Common myeloid progenitor, CD34-positive (primary cell): ENCODE measurements at places on chromosomes 6 and 20.

DNA sequence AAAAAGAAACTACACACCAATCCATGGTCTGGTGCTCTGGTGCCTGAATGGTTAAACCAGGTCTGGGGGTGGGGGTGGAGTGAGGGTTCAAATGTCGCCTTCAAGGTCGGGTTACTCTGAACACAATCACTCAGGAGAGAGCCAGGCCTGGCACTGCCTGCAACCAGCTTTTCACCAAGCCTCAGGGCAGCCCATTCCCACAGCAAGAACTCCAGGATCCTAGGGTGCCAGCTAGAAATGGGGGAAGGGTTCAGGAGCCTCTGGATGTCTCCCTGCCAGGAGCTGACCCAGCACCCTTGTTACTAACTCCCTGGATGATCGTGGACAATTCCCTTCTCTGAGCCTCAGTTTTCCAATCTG is 6.7 kb downstream of the SDC4 start:
- DNase-seq, result no peak

GRCh38 chr20:8456765-8457164 is 324.7 kb downstream of the PLCB1 start:
- no peak for DNase-seq

DNA sequence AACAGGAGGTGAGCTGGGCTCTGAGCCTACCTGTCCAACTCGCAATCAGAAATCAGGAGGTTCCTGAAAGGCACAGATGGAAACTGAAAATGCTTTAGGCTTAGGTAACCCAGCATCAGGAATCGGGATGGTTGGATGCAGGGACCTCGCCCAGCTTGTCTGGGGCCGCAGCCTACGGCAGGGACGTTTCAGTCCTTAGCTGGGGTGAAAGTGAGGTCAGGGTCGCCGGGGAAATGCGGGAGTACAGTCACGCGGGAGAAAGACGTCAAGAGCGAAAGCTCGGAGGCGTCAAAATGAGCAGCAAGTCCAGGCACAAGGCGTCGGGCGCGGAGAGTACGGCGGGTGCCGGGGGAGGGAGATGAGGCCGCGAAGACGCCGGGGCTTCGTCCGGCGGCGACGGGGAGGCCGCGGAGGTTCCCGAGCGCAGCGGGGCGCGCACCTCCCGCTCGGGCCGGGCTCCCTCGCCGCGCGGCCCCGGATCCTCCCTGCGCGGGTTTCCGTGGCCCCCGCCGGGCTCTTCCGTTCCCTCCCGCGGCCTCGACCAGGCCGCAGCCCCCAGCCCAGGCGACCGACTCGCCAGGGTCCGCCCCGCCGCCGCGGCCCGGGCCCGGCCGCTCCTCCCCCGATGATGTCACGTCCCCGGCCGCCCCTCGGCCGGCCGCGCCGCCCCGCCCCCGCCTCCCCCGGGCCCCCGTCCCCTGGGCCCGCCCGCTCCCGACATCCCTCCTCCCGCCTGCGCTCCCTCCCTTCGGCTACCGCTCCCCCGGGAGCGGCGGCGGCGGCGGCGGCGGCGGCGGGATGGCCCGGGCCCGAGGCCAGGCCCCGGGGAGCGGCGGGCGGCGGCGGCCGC is at the start of gene EBF4:
EBF4 (plus strand) TSS at position 745 of the 850 bp plus-strand sequence. CDS start 866 bp downstream, outside the sequence.
- DNase-seq, result peak; percentile 41

DNA sequence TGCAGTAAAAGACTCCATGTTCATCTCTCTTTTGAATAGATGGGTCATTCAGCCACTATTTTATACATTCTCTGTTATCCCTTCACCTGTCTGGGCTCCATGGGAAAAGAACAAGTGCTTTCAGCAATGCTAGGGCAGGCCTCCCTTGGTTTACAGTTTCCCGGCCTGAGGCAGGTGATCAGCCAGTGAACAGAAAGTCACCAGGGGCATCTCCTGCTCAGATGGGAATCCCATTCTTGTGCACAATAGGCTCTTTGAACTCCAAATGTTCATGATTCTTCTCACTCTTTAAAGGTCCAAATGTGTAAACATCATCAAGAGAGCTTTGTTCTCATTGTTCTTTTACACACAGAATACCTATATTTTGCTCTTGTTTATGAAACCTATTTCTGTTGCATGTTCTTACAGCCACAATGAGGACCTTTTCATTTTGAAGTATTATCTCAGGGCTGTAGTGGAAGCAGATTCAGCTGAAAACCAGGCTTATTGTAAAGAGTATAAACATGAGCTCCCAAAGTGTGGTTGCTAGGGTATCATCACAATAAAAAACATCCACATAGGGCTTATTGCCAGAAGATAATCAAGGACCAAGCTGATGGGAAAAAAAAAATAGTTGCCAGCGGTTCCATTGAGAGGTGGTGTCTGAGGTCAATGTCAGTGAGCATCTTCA is 267.1 kb upstream of the SGK1 start:
- no peak for DNase-seq

- DNase-seq, result peak; percentile 76
Observed at GRCh38 chr20:62030834-62031434, 34.7 kb downstream of the TAF4 start.

GRCh38 chr6:11222385-11223277 is 9.8 kb downstream of the NEDD9 start:
- no peak for DNase-seq
